ENCODE measurements at places on chromosomes 6 and 20.

GRCh38 chr20:409697-410559 lies 1.8 kb downstream of the RBCK1 start:
- DNase-seq = no peak

DNA sequence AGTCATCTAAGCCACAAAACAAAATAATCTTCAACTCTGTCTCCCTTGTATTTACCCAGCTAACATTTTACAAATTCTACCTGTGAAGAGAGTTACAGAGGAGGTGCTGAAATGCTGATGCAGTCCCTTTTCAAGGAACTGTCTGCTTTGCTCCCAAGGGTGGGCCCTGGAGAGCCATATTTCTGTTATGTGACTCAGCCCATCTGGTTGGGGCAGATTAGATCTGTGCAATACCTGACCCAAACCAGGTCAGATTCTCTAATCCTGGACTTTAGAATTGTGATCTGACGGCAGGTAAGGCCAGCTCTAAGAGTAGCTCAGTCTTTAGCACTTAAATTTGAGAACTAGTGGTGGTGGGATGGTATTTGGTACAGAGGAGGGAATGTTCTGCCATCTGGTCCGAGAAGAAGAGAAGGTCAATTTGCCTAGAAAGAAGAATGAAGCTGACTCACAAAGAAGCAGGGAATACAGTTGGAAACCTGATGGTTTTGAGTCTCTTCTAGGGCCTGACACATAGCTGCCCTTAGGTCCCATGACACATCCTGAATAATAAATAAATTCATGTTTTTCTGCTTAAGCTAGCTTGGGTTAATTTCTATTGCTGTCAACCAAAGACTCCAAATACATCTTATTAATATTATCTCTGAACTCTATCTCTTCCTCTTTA lies 8.1 kb downstream of the ZNF311 start:
- DNase-seq = no peak

DNA sequence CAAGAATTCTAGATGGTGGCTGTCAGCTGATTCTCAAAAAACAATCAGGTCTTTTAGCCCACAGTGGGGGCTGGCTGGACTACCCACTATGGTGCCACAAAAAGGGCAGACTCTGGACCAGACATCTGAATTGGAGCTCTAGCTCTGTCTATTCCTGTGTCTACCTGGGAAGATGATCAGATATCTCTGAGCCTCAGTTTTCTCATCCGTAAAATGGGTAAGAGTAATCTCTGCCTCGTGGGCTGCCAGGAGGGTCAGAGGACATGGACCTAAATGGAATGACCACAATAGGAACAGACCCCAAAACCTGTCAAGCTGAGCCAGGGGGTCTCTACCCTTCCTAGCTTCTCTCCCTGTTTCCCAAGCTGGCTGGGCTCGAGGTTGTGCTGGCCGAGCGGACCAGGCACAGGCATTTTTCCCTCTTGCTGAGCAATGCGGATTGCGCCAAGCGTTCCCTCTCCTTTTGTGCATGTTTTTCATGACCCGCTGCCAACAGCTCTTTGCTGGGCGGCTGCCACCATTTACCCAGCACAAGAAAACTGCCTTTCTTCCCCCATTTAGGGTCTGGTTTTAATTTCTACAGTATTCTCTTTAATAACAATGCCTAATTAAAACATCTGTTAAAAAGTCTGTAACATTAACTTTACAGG lies 74.7 kb upstream of the MAFB start:
- DNase-seq = no peak

GRCh38 chr20:62296724-62297448 lies 5.9 kb upstream of the ADRM1 start:
- no peak for DNase-seq

GRCh38 chr6:107066697-107067659 lies 39.0 kb downstream of the MTRES1 start:
- DNase-seq = no peak

DNA sequence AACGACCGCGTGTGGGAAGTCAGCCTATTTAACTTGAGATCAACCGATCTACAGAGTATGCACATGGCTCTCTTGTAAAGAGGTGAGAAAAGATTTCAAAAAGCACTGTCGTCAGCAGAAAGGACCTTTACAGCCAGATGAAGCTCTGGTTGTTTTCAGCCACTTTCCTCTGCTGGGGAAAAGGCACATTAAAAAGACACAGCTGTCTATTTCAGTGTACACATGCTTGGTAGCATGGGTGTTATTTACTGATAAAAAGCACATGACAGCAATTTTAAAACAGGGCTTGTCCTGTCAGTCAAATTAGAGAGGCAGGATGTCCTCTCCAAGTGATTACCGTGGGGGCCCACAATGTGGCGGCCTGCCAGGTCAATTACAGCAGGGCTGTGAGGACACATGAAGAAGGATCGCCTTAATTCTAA lies 188.9 kb downstream of the PRKN start:
- no peak for DNase-seq

- no peak for DNase-seq
Observed at GRCh38 chr6:148451690-148452089, 109.1 kb downstream of the SASH1 start.

DNA sequence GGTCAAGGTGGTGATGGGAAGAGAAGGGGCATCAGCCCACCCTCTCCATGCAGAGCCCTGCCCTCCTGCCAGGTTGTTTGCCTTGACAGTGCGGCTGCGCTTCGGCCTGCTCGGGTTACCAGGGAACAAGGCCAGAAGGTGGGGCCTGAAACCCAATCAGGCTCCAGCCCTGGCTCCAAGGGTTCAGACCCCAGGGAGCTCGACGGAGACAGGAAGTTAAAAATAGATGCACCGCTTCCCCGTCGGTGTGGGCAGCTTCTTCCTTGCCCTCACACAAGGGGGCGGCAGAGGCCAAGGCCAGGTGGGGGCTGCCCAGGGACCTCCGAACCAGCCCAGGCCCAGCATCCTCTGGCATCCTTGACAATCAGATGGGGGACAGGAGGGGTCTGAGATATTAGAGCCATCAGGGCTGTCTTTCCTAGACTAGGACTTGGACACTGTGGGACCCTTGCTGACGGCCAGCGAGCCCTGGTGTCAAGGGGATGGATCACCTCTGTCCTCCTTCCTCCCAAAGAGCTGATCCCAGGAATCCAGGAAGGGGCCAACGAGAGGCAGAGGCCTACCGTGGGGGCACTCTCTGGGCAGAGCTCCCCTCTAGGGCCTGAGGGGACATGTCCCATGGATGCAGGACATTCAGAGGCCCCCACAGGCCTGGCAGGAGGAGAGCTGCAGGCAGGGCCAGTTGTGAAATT lies 65.2 kb downstream of the RIPOR3 start:
- no peak for DNase-seq

DNA sequence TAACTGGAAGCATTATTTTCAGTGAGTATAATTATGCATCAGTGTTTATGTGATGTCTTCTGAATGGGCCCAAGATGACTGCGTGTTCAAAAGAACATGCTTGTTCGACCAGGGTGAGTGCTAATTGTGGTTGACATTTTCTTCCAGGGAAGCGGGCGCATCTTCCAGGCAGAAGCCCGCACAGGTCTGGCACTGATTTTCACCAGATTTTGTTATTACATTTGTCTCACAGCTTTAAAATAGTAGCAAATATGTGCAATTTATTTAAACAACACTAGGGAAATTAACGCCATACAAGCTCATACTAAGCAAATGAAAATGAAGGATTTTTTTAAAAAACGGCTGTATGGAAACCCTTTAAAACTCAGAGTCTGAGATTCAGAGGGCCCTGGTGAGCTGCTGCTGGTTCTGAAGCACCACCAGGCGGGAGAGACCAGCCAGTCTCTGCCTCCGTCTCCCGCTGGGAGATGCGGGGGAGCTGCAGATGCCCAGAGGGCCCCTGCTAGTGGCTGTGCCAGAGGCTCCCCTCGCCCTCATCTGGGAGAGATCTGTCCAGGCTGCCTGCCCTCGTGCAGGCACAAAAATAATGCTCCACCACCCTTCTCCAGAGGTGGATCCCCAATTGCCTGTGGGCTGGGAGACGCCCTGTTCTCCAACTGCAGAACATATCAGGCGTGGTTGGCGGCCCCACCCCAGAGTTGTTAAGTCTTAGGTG lies 297.0 kb downstream of the TAF4 start:
- DNase-seq = no peak

DNA sequence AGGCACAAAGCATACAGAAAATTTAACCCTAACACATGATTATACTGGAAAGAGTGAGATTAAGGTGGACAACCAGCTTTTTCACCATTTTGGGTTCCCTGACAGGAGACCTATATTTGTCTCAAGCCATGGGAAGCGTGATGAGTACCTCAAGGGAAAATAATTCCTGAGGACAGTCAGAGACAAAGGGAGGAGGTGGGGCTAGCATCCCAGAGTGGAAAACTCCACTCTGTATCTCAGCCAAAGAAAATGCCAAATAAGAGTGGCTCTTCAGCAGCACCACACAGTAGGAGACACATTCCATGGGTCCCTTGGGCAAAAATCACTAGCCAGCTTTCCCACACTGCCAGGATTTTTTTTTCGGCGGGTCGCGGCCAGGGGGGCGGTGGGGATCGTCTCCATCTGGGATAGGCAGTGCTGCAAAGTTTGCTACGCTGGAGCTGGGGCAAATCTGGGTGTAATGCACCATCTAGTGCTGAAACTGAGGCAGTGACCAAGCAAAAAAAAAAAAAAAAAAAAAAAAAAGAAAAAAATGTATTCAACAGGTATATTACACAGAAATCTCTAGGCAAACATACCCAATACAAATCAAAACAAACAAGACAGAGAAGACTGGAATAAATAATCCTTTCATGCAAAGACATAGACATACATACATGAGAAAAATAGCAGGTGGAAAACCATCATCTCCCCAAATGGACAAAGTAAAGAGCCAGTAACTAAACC lies 77.3 kb upstream of the SLC35F1 start:
- no peak for DNase-seq

- no peak for DNase-seq
Observed at GRCh38 chr6:75199889-75200288, 6.0 kb downstream of the COL12A1 start.

GRCh38 chr6:167209577-167209975 lies 51.8 kb upstream of the GPR31 start:
- DNase-seq = no peak

DNA sequence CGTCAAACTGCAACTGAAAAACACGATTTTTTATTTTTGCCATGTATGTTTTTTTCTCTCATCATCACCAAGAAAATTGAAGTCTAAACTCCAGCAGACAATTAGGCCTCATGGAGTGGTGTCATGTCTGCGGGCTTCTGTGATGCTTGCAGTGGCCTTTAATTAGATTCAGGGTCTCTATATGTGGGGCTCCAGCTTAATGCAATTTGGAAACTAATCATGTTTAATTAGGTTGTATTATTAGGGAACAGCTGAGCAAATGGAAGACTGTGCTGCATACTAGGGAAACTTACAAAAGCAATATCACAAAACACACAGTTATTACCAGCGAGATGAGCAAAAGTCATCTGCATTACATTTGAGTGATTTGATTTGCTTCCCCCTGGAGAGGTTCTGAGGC lies 132.9 kb upstream of the PMEPA1 start:
- DNase-seq = no peak

GRCh38 chr6:134520181-134521115 lies 202.5 kb upstream of the SGK1 start:
- DNase-seq = no peak

- no peak for DNase-seq
Observed at GRCh38 chr6:117215353-117216090, 49.8 kb upstream of the VGLL2 start.

- no peak for DNase-seq
Observed at GRCh38 chr20:9808166-9808565, 30.7 kb downstream of the PAK5 start.

DNA sequence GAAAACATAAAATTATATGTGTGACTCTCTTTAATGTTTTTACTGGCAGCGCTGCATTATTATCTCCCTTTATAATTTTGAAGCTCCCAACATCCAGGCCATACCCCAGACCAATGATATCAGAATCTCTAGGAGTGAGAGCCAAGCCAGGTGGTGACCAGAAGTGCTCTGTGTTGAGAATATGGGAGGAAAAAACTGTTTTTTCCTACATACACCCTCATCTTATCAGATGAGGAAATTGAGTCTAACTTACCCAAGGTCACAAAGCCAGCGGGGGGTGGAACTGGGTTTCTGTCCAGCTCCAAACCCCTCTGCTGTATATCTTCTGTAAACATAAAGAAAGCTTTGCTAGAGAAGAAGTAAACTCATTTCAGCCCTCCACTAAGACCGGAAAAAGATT lies 42.5 kb downstream of the LY86 start:
- DNase-seq = no peak

DNA sequence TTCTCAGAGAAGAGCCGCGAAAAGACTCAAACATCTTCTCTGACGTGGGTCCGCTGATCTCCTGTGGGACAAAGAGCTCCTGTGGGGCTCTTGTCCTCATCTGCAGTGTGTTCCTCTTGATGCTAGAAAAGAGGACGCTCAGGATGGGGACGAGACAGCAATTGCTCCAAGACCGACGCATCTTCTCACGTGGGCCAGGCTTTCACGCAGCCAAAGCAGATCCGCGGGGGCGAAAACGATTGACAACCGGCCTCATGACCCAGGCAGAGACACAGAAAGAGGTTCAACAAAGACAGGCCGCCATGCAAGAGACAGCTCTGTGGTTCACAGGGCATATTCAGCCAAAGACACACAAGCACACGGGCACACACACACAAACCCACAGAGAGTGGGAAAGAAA lies 971.8 kb upstream of the DEFB115 start:
- DNase-seq = no peak

- DNase-seq = no peak
Observed at GRCh38 chr20:4220352-4220751, 205.0 kb upstream of the RNF24 start.

GRCh38 chr6:27188885-27189418 lies 58.5 kb upstream of the PRSS16 start:
- no peak for DNase-seq

GRCh38 chr20:2176946-2177345 lies 75.3 kb downstream of the STK35 start:
- no peak for DNase-seq

- no peak for DNase-seq
Observed at GRCh38 chr6:113640051-113640450, 217.1 kb upstream of the MARCKS start.

DNA sequence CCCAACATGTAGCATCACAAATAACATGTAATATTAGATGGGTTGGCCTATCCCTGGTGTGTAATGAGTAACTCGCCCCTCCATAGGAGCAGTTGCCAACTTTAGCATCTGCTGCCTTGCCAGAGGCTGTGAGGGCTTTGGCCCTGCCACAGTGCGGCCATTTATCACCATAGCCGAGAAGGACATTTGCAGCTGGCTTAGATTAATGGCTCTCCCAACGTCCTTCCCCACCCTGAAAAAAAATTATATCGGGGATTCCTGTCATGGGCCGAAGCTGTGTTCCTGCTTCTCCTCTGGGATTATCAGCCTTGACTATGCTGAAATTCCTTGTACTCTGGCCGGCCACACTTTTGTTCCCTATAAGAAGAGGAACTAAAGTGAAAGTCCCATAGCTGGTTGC lies 7.6 kb upstream of the ADIG start:
- DNase-seq = no peak

- DNase-seq = no peak
Observed at GRCh38 chr6:155247618-155248007, 16.2 kb upstream of the CLDN20 start.
